NCI-H2081 (cell line): ENCODE measurements at places on chromosomes 13 and 19.

DNA sequence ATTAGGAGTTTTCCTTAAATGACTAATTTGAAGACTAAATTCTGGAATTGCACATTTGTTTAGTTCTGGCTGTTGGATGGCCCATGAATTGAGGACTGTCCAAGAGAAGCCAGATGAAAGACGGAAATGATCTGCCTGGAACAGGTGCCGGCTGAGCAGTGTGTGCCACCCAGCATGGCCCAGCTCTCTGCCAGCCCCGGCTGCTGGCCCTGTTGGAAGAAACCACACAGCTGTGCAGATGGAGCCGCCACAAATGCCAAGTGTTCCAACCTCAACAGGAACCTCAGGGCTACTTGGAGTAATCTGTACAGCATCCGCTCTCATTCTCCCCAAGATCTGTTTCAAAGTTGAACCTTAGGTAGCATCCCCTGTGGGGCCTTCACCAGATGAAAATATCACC lies 67.0 kb upstream of the STARD13 start:
- no peak for DNase-seq

- DNase-seq, result peak; percentile 57
These were observed 24.1 kb downstream of the SLC25A30 start for GRCh38 chr13:45393941-45394570.

DNA sequence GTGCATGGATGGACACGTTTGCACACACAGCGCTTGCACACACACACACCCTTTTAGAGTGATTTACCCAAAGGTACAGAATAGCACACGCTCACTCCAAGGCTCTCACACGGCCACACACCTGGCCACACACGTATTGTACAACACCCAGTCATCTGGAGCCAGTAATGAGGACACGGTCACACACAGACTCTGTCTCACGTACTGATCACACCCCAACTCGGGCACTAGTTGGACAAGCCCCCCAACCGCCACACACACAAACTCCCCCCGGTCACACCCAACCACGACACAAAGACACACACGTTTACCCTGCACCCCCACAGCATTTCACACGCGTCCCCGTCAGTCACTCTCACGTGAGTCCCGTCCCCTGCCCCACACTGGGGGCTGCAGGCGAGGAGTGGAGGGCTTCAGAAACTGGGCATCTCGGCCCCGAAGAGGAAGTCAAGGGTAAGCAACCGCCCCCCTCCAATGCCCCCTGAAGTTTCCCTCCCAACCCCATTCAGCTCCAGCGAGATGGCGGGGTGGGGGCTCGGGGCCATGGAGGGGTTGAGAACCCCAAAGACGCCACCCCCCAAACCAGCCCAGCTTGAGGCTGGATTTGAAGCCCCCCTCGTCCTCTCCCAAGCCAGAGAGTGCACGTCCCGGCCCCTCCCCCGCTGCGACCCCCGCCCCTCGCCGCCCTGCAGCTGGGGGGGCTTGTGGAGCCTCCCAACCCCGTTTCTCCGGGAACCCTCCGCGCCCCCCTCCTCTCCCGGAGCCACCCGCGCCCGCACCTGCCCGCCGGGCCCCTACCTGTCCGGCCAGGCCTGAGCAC lies 599 bp downstream of the OLFM2 start:
- DNase-seq, result no peak

DNA sequence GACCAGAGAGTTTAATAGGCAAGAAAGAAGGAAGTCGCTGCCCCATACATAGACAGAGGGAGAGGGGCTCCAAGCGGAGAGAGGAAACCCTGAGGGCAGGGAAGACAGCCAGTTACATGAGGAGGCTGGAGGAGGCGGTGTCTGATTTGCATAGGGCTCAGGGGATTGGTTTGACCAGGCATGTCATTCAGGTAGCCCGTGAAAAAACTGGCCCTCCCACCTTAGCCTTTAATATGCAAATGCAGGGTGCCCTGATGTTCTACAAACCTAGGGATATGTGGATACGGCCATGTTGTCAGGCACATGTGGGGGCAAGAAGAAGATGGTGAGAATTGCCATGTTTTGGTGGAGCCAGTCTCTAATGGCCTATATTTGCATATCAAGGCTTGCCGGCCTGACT lies 1461.6 kb downstream of the PCDH9 start:
- DNase-seq, result no peak

DNA sequence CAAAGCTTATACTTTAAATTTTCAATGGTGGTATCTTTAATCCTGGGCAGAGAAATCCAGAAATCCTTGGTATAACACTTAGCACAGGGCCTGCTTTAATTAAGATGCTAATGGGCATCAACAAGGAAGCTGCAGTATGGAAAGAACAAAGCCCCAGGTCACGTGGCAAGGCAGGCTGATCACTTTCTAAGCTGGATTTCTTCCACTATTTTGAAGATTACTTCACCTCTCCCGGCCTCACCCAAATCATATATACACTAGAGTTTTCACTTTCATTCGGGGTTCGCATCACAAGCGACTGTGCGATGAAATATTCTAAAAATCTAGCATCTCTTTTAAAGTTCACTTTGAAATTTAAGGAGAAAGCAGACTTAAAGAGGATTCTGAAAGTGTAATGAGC lies 71.8 kb downstream of the STARD13 start:
- no peak for DNase-seq

- peak; percentile 75 for DNase-seq
These were observed 44.8 kb downstream of the CCDC70 start for GRCh38 chr13:51906581-51906980.

- no peak for DNase-seq
These were observed 3.7 kb upstream of the FCER2 start for GRCh38 chr19:7705387-7706187.

- no peak for DNase-seq
These were observed 184.9 kb downstream of the PTPRS start for GRCh38 chr19:5155586-5156210.

DNA sequence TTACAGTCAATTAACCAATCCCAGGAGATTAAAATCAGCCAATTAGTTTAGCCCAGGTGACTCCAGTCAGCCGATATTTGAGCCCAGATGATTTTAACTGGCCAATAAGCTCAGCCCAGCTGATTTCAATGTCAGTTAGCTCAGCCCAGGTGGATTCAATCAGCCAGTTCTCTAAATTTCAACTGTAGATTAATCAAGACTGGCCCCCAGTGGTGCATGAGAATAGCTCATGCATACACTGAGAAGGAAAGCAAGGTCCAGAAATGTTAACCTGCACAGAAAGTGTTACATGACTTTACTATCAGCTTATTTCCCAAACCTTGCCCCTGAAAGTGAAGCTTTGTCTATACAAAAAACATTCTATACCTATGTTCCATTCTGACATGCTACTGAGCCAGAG lies 55.4 kb upstream of the ZNF724 start:
- no peak for DNase-seq

DNA sequence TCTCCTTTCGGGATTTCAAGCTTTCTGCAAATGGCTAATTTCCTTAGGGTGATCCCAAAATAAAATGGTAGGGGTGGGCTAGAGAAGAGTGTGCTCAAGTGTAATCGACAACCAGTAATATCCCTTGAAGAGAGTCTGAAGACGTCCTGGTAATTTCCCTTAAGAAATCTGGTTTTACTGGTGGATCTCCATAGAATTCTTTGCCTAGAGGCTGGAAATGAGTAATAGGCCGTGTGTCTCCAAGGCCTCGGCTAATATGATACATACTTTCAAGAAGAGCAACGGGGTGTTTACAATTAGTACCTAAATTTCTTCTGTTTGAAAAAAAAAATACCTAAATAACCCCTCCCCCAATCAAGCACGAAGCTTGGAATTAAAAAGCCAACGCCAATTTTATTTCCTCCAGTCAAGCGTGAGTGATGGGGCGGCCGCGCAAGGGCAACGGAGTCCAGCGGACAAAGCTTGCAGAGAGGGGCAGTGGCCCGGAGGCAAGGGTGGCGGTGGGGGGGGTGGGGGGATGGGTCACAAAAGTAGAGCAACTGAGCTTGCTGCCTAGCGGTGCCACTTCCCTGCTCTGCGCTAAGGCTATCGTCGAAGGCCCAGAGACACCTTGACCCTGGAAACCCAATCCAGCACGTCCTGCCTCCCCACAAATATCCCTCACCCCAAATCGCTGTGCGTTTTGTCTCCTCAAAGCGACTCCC lies 7.8 kb downstream of the SOX21 start:
- no peak for DNase-seq

DNA sequence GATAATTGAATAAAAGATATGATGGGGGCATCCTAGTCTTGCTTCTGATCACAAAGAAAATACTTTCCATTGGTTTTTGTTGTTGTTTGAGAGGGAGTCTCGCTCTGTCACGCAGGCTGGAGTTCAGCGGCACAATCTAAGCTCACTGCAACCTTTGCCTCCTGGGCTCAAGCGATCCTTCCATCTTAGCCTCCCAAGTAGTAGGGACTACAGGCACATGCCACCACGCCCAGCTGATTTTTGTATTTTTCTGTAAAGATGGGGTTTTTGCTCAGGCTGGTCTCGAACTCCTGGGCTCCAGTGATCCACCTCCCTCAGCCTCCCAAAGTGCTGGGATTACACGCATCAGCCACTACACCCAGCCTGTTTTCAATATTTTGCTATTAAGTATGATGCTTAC lies 17.1 kb upstream of the PSMC4 start:
- DNase-seq, result no peak

GRCh38 chr13:34412295-34412694 lies 529.8 kb upstream of the NBEA start:
- no peak for DNase-seq

- DNase-seq, result peak; percentile 83
These were observed 3.6 kb downstream of the PRMT1 start for GRCh38 chr19:49680421-49681351.

DNA sequence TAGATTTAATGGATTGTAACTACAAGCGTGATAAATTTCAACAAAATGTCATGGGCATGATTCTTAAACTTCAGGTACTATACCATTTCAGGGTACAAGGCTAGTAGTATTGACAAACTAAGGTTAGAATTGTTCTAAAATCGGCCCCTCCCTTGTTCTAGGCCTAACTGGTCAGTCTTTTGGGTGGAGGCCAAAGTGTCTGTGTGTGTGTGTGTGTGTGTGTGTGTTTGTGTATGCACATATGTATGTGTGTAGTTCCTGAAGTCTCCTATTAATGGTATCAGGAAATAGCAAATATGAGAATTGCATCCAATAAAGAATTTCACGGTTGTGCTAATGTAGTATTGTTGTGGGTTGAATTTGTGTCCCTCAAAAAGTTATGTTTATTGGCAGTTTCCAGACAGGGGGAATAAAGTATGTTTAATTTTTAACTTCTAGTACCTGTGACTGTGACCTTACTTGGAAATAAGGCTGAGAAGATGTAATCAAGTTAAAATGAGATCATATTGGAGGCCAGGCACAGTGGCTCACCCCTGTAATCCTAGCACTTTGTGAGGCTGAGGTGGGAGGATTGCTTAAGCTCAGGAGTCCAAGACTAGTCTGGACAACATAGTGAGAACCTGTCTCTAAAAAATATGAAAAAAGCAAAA lies 119.2 kb downstream of the KLF5 start:
- no peak for DNase-seq

DNA sequence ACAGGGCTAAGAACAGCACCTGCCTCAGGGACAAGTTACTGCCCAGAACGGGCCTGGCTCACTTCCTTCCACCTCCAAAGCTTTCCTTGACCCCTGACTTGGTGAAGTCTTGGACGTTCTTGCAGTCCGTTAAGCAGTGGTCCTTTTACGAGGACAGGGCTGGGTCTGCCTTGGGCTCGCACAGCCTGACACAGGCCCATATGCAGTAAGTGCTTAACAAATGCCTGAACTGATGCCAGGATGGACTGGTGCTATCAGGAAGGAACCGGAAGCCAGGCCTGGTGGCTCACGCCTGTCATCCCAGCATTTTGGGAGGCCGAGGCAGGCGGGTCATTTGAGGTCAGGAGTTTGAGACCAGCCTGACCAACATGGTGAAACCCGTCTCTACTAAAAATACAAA lies 1.8 kb upstream of the PLK5 start:
- no peak for DNase-seq

GRCh38 chr13:85654227-85654626 lies 145.0 kb downstream of the SLITRK6 start:
- DNase-seq, result no peak

DNA sequence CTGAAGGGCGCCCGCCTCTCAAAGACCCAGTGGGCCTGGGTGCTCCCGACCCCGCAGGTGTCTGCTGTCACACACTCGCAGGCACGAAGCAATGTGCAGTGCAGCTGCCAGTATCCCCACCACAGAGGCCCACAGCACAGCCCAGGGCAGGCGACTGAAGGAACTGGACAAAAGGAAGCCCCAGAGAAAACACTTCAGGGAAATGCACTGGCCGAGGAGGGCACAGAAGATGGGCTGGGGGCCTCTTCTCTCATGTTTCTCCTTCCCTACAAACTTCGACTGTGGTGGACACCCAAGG lies 10.0 kb downstream of the AKAP8 start:
- DNase-seq, result no peak

GRCh38 chr13:35835989-35836388 lies 295.2 kb downstream of the DCLK1 start:
- DNase-seq, result no peak

GRCh38 chr19:4503132-4503824 lies 15.0 kb downstream of the PLIN4 start:
- DNase-seq, result peak; percentile 2

- no peak for DNase-seq
These were observed 23.5 kb downstream of the FLT1 start for GRCh38 chr13:28471421-28471820.

- no peak for DNase-seq
These were observed 183.5 kb upstream of the UBL3 start for GRCh38 chr13:30033681-30034457.

DNA sequence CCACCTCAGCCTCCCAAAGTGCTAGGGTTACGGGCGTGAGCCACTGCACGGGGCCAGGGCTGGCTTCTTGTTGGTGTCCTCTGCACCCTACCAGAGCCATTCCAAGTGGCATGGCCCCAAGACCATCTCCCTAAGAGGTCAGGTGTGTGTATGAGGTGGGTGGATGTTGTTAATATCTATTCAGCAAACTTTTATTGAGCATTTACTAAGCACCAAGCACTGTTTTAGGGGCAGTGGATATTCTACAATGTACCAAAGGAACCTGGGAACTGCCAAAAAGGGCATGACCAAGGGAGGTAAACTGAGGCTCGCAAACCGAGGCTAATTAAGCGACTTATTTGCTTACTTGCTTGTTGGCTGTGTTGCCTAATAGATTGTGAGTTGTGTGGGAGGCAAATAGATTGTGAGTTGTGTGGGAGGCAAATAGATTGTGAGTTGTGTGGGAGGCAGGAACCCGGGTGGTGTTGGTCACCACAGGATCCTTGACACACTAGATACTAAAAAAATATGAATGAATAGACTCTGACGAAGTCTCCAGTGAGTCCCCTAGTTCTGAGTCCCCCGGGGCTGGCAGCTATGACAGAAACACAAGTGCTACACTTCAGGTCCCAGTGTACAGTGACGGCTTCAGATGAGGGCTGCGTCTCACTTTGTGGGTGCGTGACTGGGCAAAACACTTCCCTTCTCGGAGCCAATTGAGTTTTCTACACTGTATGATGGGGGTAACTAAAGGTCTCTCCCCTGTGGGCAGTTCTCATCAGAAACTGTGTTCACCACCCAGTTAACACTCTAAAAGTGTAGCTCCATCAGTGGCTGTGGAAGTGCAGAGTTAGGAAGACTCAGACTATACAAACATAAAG lies 5.0 kb upstream of the BICRA start:
- no peak for DNase-seq

- DNase-seq, result no peak
These were observed 4.6 kb upstream of the TSHZ3 start for GRCh38 chr19:31353833-31354232.

GRCh38 chr13:21759463-21759862 lies 88.6 kb downstream of the FGF9 start:
- DNase-seq, result no peak
